Activated CD4-positive, alpha-beta T cell treated with anti-CD3 and anti-CD28 coated beads for 48 hours (primary cell): ENCODE measurements at places on chromosomes 5 and 9.

- DNase-seq, result peak; percentile 49
Measured at GRCh38 chr5:154475591-154476353, 2.3 kb downstream of the HAND1 start.

- no peak for DNase-seq
Measured at GRCh38 chr5:167245868-167246267, 1045.6 kb upstream of the WWC1 start.

GRCh38 chr5:154732212-154732611 is 23.0 kb upstream of the LARP1 start:
- no peak for DNase-seq

DNA sequence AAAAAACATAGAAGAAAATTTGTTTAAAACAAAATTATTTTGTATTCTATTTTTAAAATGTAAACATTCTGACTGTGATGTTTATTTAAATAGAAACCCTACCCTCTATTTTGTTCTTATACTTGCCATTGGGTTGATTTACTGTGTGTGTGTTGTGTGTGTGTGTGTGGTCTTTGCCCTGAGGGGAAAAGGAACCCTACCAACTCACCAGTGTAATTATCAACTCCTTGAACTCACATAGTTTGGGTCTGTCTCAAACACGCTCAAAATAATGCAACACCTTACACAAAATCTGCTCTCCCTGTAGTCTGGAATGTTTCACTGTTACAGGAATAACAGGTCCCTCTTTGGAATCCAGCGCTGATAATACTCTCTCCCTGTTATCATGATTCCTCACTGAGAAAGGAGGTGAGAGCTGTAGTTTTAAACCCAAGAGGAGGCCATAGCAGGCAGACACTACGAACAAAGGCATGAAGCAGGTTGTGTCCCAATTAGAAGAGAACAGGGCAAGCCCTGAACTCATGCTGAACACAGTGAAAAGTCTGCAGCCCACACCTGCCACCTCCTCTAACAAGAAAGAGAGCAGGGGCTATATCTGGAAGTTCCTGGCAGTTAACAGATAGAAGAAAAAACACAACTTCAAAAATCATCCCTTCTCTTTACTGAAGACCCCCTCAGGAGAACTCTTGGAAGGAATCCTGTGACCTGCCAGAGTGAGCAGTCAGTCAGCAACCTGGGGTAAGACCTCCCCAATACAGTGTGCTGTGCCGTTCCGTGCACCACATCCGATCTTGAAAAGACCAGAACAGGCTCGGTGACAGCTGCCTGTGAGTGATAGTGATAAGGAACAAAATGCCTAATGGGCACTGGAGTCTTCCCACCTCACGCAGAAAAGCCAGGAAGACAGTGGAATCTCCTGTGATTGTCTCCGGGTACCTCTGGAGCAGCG is 608.1 kb upstream of the ADAMTS16 start:
- no peak for DNase-seq

- peak; percentile 27 for DNase-seq
Measured at GRCh38 chr9:131630205-131630831, 85.0 kb downstream of the PRRT1B start.

- no peak for DNase-seq
Measured at GRCh38 chr9:113428062-113428615, 17.6 kb downstream of the C9orf43 start.

GRCh38 chr9:93230601-93231000 is 46.7 kb downstream of the WNK2 start:
- DNase-seq, result no peak

GRCh38 chr9:81825846-81826516 is 102.2 kb upstream of the SPATA31D4 start:
- DNase-seq, result no peak

DNA sequence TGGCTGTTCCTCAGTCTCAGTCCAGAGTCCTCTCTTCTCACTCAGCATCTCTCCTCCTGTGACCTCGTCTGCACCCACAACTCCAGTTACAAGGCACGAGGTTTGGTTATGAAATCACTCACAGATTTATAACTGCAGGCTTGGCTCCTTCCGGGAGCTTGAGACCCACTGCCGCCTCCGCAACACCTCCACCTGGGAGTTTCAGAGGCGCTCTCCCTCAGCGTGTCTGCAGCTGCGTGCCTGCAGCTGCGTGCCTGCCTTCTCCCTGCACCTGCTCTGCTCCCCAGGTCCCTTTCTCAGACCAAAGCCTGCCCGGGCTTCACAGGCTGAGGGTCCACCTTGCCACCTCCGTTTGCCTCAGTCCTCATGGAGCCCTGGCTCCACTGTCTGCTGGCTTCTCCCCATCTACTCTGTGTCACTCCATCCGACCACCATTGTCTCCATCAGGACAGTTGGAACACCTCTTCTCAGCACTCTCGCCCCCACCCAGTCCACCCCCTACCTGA is 51.5 kb downstream of the HRH2 start:
- no peak for DNase-seq

DNA sequence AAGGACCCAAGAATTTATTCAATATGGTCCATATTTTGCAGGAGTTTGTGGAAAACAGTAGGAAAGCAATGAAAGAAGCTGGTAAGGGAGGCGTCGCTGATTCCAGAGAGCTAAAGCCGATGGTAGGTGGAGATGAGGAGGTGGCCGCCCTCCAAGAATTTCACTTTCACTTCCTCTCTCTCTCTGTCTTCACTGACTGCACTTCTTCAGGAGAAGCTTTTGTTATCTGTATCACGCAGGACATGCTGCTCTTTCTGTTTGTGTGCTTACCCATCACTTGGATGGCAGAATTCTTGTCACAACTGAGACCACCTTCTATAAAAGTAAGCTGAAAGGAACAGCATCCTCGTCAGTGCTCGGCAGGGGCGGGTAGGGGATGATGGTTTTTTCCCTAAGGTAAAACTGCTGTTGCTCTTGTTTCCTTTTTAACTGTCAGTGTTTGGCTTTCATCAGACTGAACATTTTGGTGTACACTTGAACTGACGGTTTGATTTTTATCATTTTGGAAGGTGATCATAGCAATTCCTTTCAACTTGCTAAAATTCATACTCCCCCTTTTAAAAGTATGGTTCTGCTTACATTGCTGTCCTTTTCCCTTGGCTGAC is 62.4 kb upstream of the FSD1L start:
- peak; percentile 35 for DNase-seq

DNA sequence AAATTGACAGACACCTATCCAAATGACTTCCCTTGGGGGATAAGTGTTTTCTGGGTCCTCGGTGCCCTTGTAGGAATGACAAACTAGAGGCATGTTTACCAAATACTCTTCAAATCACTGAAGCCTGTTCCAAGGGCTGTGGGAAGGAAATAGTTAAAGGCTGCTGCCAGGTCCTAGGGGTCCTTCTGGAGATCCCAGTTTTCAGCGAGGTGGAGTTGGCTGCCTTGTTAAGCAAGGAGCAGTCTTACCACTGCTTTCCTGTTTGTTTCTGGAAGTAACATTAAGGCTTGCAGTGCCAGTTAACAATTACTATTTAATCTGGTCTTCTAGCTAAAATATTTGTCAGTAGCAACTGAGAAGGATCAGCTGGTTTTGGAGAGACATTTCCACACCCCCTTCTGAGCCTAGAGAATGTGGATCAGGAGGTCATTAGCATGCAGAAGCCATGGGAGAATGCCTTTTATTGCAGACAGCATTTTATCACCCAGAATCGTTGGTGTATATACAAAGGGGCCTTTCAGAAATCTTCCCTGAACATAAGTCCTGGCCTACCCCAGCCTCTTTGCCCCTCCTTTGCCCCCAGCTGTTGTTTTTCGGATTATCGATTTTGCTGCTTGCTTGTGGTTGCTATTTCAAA is 238.8 kb downstream of the DMAC1 start:
- no peak for DNase-seq

DNA sequence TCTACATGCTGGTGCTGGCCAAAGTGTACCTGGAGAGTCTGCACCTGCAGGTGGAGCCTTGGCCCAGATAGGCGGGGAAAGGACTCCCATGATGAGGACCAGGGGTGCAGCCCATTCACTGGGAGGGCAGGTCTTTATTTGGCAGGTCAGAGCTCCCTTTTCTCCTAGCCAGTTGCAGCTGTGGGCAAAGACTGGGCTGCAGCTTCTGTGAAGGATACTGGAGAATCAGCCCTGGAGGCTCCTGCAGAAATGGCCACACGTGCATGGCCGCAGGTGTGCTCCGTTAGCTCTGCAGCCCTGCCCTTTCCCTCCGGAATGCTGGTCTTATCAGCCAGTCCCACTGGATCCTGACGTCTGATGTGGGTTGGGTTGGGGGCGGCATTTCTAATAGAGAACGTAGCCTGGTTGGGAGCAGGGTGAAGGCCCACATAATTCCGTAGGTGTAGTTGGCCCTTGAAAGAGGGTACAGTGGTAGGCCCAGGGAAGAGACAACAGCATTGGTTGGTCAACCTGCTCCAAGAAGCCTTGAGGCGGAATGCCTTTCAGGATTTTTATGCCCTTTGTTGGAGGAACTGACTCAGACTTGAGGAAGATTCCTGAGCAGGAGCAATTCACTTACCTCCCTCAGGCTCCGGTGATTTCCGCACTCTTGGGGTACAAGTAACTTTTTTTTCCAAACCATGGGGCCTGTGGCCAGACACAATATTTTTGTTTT is 22.0 kb upstream of the TIFAB start:
- no peak for DNase-seq

- DNase-seq, result no peak
Measured at GRCh38 chr9:109149089-109149488, 18.0 kb downstream of the FRRS1L start.
